Prostate gland (tissue), 2 donors: ENCODE measurements at places on chromosomes 1 and 21. TPM values are rescaled to one million over a fixed set of nuclear protein-coding genes. Genes with fewer than 3 reads are reported as not detected.

- no peak overlapping the region for H3K27ac ChIP-seq
- no peaks in the 10 kb centered on the region for H3K4me1 ChIP-seq
- H3K4me3 ChIP-seq = no peak overlapping the region
Measured at GRCh38 chr1:212119397-212119837, 83.9 kb downstream of the DTL start.

DNA sequence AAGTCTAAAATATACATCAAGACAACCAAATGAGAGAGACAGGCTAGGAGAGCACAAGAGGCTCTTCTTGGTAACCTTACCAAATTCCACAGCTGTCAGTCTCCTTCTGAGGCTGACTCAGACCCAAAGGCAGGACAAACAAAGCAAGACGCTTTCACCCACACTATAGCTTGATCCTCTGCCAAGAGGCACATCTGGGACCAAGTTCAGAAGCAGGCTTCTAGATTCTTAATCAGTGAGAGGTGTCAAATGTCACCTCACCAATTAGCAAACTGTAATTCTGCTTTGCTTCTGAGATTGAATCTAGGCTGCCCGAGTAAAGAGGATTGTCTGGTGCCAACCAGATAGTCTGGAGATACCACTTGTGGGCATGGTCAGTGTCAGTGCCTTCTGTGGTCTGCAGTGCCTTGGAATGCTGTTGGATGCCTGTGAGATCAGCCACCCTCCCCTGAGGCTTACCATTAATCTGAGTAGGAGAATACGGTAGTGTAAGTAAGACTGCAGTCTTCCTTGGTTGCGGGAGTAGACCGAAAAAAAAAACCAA, 151.0 kb downstream of the FMN2 start:
- no peaks in the 10 kb centered on the region for H3K27me3 ChIP-seq
- no peak for DNase-seq
- H3K27ac ChIP-seq = no peak overlapping the region
- no peaks in the 10 kb centered on the region for H3K4me1 ChIP-seq

Gene CRYAA
- total RNA-seq = not detected

Gene NUDT4B
- total RNA-seq = 40.4 TPM

Gene SH2D1B
- total RNA-seq = not detected
